ENCODE measurements at places on chromosomes 6 and 20.
A peak's percentile ranks its signal among the peaks of the same experiment; 100 is the strongest.

DNA sequence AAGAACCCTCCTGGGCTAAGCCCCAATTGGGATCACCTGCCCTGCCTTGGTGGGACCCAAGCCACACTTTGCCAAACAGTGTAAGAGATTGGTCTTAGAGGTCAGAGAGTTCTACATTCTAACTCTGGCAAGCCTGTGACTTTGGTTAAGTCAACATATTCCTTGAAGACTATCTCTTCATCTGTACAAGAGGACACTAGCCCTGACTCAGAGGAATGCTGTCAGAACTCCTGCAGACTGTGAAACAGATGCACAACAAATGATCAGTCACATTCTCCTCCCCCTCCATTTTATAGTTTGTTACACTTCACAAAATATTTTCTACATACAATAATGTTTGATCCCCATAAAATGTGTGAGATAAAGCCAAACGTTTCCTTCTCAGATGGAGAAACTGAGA lies 91.7 kb upstream of the EPB41L1 start:
- no peak for DNase-seq

- no peak for DNase-seq
Observed at GRCh38 chr20:42949950-42950349, 239.8 kb downstream of the PTPRT start.

- no peak for DNase-seq
Observed at GRCh38 chr6:47785182-47785581, 3.4 kb downstream of the OPN5 start.

- no peak for DNase-seq
Observed at GRCh38 chr6:87146363-87146762, 9.0 kb upstream of the ZNF292 start.

GRCh38 chr6:40992746-40993145 lies 46.3 kb downstream of the UNC5CL start:
- no peak for DNase-seq

GRCh38 chr6:16544521-16544920 lies 216.7 kb downstream of the ATXN1 start:
- DNase-seq, result no peak

DNA sequence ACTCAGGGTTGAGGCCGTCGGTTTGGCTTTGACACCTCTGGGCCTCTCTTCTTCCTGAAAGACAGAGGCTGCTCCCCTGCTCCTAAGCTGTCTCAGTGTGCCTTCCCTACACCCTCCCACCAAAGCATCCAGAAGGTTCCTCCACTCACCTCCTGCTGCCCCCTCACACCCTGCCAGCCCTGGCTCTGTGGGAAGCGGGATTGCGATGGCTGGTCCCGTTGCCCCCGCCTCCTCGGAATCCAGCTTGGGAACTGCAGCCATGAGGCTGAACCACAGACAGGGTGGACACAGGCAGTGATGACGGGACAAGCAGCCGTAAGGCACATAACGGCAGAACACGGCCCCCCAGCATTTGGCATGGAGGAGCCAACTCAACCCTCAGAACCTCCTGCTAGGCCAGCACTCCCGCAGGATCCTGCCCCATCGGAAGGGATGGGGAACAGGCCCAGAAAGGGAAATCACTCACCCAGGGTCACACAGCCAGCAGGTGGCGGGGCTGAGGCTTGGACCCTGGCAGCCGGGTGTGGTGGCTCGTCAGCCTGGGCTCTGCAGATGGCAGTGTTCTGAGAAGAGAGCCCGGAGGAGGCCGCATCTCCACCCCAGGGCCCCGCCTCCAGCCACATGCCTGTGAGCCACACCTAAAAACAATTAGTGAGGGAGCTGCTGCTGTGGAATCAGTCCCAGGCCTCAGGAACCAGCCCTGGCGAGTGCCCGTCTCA lies 139.6 kb downstream of the PHACTR3 start:
- DNase-seq, result no peak

GRCh38 chr20:36149469-36149868 lies 5.1 kb upstream of the EPB41L1 start:
- DNase-seq, result peak; percentile 59

DNA sequence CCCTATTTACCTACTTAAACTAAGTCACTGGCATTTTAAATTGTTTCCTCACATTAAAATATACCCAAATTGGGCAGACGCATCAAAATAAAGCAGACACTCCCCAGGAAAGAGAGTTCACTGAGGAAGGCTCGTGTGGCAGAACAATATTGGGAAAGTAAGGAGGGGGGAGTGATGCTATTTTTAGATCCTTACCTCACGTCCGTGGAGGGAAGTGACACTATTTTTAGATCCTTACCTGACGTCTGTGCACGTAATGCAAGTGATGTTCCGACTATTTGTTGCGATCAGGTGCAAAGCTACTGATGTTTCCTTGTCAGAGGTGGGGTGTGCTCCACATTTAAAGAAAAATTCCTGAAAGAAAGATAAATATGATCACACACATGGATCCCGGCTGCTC lies 699.2 kb upstream of the AGPAT4 start:
- DNase-seq, result no peak

Data from anterior cingulate cortex (tissue), 58 donors.